ENCODE measurements at places on chromosomes 5 and 9.

DNA sequence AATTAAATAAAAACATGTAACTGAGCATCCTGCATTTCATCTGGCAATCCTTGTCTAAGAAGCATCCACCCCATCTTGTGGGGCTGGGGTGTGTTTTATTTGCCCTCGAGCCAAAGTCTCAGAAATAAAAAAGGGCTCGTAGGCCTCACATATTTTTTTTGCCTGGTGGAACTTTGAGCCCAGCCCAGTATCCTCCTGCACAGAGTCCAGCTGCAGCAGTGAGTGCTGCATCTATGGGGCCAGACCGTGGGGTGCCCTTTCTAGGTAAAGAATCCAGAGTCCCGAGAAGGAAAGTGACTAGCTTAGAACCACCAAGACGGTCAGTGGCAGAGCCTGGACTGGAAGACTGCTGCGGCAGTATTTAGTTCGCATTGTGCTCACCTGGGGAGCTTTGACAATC lies 33.1 kb downstream of the NEURL1B start:
- DNase-seq, result no peak

- DNase-seq, result no peak
Measured at GRCh38 chr5:113526421-113526820, 12.9 kb downstream of the YTHDC2 start.

GRCh38 chr5:155772009-155772662 lies 554.8 kb upstream of the SGCD start:
- DNase-seq, result no peak

DNA sequence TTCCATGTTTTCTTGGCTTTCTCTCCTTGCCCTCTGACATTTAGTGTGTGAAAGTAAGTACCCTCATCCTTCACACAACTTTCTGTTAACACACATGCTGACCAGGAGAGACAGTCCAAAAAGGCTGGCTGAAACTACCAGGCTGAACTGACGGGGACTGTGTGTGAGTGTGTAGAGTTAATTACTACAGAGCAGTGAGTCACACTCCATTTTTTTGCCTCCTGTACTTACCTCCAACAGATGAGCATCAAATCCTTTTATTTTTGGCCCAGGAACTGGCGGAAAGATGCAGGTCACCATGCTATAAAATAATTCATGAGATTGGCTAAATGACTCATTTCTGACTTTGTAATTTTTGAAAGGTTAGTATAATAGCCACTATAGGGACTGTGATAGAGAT lies 20.2 kb upstream of the AGXT2 start:
- no peak for DNase-seq

- DNase-seq, result no peak
Measured at GRCh38 chr9:124347206-124347967, 67.9 kb downstream of the PSMB7 start.

DNA sequence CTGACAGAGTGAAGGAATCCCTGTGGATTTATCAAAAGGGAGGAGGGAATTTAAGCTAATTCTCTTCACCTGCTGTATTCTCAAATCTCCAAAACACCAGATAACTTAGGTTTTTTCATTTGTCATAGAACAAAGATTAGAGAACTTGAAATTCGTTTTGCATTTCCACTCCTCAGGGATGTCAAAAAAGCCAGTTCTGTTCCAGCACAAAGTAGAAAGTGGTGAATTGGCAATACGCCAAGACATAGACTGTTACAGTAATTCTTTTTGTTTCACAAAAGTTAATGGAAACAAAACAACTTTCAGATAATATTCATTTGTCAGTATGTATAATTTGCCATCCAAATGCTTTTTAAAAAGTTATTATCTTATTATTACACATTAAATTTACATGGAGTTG lies 15.0 kb downstream of the S1PR3 start:
- no peak for DNase-seq

All from HEK293T (cell line).